Kidney capillary endothelial cell (primary cell): ENCODE measurements at places on chromosomes 2 and 18.

DNA sequence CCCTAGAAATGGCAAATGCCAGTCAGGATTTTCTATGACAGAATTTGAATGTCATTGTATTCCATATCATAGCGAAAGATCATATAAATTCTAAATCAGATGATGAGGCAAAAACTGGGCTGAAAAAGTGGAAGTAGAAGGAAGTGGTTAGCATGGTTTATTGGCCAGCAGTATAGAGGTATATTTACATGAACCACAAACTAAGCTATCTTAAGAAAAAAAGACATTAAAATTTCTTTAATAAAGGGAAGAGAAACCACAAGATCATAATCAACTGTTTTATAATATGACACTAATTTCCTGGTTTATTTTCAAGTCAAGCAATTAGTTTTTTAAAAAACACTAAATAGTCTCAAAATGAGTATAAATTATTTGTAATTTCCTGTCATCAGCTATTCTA, 123.2 kb upstream of the LRP1B start:
- DNase-seq: no peak

DNA sequence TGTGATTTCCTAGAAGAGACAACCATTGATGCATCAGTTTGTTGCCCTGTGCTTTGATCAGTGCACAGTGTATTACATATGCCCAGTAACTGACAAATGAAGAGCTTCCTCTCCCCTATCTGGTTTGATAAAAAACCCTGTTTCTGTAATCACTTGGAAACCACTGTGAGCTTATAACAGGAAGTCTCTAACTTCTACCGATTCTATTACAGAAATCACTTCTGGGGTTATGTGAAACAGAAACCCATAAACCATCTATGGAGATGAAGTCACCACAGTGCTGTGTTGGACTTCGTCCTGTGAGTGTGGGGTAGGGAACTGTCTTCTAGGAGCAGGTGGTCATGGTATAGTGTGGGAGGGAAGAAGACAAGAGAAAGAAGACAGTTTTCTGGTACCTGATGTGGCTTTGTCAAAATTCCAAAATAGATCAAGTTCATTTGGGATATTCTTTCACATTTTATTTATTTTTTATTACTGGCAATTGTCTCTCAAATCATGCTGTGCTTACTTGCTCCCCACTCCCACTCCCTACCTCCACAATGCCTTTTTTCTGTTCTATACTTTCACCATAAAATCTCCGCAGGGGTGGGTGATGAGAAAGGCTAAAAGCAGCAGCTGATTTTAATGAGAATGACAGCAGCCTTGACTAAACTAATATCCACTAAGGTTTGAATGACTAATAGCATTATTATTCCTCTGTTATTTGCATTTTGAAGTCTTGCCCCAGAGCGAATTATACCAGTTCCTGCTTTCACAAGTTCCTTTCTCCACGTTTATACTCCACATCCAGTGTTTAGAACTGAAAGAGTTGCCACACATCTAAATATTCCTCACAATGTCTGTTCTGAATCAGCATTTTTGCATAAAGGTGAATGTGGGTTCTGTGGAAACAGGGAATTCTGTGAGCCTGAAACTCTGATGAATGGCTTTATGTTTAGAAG, 41.7 kb upstream of the RND3 start:
- no peak for DNase-seq

GRCh38 chr2:232892221-232892620, 22.2 kb downstream of the SNORC start:
- no peak for DNase-seq

- no peak for DNase-seq
These were observed 764.1 kb upstream of the NXPH2 start for GRCh38 chr2:139544186-139544851.

DNA sequence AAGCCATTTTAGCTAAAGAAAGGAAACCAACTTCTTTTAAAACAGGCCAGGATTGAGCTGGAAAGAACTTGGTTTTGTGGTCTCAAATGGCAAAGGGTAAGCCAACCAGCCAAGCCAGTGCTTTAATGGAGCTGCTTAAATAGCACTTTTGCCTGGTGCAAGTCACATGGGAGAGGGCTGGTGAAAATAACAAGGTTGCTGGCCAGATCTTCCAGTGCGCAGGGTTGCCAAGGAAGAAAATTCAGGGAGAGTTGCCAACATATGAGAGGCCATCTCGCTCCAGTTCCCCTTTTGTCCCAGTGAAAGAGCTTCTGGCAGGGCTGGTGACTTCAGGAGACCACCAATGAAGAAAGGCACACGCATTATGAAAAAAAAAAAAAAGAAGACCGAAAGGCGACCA, 57.3 kb downstream of the IRS1 start:
- no peak for DNase-seq

DNA sequence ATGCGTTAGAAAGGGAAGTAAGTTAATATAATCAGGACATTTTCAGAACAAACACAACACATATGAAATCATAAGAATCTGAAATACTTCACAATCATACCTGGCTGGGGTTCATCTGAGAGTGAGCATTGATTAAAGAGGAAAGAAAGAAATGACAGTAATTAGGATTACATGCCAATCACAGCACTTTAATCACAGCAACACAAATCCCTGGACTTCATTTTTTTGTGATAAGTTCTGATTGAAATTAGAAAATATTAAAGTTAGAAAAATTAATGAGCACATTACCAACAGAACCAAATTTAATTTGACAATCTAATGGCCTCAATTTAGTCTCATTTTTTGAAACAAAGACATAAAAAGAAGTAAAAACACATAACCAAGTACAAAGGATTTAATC, 121.9 kb downstream of the LRP2 start:
- DNase-seq: no peak

GRCh38 chr2:9548506-9548905, 7.1 kb downstream of the ADAM17 start:
- no peak for DNase-seq

DNA sequence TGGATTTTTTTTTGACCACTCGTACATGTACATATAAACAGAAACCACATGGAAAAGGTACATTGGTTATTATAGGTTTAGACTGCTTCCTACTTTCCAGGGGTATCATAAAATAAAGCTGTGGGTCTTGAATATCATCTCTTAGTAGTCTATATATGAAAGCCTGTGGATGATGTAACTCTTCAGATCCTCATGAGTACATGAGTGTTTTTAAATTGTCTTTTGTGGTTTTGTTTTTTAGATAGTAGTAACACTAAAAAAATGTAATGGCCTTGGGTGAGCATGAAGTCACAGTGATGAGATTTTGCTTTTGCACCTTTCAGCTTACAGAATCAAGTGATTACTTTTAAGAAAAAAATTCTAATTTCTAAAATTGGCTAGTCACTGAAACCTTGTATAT, 80.2 kb downstream of the RAB3GAP1 start:
- DNase-seq: no peak

GRCh38 chr2:165902934-165903333, 50.6 kb downstream of the TTC21B start:
- no peak for DNase-seq

DNA sequence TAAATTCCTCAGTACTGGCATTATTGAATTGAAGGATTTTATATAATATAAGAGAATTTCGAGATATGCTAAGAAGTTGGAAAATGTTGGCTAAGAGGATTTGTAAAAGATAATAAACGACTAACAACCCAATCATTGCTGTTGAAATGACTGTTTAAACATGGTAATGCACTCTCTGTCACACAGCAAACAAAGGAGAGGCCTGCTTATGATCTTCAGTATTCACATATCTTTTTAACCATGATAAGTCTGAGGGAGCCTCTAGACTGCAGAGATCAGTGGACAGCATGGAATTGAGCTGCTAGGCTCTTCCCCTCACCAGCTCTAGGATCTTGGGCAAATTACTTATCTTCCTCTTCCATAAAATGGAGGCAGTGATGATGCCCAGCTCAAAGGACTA, 2.7 kb downstream of the KCTD18 start:
- DNase-seq: no peak

DNA sequence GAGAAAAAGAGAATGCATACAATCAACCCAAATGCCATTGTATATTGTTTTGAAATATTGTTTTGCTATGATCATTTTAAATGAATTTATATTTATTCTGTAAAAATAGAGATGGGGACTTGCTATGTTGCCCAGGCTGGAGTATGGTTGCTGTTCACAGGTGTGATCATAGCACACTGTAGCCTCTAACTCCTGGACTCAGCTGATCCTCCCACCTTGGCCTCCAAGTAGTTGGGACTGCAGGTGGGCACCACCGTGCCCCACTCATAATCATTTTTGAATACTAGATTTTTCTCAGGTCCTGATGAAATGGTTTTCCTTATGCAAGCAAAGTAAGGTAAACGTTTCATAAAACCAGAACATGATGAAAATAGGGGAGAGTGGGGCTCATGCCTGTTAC, 46.3 kb downstream of the TMEM17 start:
- DNase-seq: no peak

DNA sequence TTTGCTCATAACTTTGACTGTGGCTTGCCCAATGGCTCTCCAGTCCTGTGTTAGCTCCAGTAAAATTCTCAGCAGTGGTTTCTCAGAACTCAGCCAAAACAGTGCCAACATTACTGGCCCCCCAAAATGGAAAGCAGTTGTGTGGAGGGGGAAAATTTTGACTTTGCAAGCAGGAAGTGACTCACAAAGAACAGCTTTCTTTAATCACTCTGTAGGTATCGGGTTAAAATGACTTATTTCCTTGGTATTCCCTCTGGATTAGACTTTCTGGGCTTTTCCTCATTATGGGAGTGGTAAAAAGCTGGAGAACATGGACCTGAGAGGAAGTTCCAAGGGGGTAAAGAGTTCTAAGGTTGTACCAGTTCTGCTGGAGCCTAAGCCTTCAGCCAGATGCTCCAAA, 175.7 kb upstream of the RND3 start:
- peak; percentile 57 for DNase-seq

DNA sequence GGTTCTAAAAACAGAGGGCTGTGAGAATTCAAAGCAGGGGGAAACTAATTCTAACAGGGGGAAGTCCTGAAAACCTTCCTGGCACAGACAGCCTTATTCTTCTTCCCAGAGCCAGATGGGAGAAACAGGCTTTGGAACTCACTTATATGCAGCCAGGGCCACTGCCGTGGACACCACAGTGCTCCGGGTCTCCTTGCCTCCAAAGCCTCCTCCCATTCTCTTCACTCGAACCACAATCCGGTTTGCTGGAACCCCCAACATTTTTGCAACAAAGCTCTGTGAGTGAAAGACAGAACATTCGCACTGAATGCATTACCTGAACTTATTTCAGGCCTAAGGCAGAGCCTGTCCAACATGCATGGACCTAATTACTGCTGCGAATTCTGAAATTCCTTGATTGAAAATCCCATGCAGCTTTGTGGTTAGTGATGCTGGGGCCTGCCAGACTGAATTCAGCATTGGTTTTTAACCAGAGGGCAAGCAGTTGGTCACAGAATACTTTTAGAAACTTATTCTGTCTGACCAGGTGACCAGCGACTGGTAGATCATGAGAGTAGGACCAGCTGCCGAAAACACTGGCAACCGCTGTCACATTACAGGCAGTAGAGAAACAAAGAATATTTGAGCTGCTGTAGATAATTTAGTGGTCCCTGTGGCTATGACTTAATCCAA, 48.6 kb downstream of the XDH start:
- DNase-seq: no peak

DNA sequence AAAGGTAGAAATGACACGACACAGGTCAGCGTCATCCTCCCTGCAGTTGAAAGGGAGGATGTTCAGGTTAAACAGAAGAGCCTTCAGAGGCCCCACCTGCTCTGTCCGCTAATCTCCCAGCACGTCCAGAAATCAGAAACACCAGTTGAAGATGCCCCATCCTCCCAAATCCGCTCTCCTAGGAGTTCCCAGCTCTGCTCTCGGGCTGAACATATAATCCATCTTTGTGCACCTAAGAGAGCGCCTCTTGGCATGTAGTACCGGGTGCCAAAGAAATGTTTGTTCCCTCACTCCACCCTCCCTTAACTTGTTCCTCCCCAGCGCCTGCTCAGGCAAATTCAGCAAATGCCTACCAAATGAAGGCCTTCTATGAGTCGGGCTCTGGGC, 145.2 kb upstream of the SMAD2 start:
- no peak for DNase-seq

GRCh38 chr2:217593732-217594131, 409.1 kb downstream of the TNS1 start:
- no peak for DNase-seq

GRCh38 chr2:186806591-186806990, 42.4 kb downstream of the ZSWIM2 start:
- DNase-seq: no peak

GRCh38 chr2:237600205-237600846, 9.8 kb upstream of the RAB17 start:
- no peak for DNase-seq

DNA sequence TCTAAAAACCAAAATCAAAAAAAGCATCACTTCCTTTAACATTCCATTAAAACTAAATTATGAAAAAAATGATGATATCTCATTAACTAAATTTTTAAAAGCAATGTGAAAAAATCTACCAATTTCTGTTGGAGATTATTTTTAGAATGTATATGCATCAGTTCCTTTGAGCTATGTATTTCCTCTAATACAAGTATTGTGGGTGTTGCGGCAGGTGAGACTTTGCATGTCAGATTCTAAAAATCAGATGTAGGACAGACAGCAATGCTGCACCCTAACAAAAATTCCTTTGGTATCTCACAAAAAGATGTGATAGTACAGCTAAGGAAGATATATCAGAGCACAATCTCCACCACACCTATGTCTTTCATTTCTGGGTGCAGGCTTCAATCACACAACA, 6.8 kb downstream of the MBD2 start:
- DNase-seq: no peak

DNA sequence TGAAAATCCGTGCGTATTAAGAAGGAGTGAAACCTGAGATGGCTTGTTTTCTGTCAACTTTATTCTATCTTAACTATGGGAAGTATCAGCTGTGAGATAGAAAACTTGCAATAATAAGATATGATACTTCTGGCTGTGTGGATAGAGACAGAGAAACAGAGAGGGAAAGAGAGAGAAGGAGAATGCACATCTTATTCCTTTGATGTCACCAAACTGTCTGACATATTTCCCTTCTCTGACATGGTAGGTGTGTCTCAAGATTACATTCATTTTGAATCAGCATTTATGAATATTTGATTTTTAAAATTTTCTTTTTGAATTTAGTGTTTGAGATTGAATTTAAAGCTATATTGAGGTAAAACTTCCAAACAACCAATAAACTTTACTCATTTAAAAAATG, 69.4 kb downstream of the CDC42EP3 start:
- DNase-seq: no peak

- no peak for DNase-seq
These were observed 156.9 kb downstream of the LRRTM1 start for GRCh38 chr2:80147690-80148089.

GRCh38 chr2:23839919-23840578, 86.9 kb downstream of the ATAD2B start:
- no peak for DNase-seq
